ENCODE measurements at places on chromosomes 5 and 9.

- no peak for DNase-seq
These were observed 5.4 kb downstream of the PHYKPL start for GRCh38 chr5:178227138-178227659.

DNA sequence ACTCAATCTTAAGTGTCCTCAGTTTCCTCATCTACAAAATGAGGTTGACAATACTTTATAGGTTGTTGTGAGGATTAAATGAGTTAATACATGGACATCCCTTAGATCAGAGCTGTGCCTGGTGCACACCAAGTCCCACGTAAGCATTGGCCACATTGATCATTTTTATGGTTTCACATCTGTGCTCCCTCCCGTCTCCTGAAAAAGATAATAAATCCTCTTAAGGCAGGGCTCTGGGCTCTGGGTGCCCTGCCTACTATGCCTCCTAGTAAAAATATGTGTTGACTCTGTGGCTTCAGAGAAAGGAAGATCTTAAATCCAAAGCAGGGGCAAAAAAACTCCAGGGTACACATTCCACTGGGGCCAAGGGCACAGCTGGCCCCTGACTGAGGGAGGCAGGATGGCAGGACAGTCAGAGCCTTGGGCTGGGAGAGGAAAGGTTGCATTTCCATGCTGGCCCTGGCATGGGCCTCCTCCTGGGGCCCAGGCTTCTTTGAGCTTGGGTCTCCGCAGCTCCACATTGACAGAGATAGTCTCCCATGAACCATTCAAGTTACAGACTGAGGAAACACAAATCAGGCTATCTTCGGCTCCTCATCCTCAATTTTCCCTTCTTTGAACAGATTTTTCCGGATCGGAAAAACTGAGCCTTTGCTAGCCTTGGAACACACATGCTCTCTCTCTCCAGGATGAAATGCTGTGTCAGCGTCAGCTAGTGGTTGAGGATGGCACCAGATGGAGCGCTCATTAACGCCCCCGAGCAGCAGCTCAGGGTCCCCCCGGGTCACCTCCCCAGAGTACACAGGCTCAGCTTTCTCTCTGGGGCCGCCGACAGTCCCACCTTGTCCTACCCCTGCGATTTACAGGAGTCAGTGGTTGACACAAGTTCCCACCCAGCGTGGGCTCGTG is 22.4 kb upstream of the KIF12 start:
- no peak for DNase-seq

DNA sequence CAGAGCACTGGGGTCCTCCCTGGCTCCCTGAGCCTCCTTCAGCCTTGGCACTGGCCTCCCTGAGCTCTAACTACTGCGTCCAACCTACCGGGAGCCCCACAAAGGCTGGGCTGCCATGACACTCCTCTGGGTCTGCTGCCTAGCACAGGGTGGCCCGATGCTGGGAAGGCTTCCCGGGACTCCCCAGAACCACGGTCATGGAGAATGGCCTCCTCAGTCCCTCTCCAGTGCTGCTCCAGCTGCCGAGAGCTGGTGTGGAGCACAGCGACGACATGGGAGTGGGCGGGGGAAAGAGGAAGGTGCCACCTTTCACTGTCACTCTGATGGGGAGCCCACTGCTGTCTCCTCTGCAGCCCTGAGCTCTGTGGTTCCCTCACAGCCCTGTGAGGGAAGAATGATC is 61.5 kb upstream of the RNF130 start:
- no peak for DNase-seq

DNA sequence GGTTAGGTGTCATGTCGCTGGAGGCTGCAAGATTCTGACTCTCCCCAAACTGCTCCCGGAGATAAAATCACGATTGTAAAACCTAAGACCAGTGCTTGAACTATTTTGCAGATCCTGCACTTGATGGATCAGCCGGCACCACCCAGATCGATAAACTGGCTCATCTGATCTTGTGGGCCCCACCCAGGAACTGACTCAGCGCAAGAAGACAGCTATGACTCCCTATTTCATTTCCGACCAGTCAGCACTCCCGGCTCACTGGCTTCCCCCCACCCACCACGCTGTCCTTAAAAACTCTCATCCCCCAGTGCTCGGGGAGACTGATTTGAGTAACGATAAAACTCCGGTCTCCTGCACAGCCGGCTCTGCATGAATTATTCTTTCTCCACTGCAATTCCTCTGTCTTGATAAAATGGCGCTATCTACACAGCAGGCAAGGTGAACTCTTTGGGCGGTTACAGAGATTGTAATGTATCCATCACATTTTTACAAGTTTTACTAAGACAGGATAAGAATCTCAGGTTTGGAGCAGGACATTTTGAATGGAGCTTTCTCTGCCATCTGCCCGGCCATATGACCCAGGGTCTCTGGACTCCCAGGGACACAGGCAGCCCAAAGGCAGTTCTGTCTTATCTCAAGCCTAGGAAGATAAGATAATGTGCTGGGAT is 10.6 kb upstream of the PPP1R26 start:
- DNase-seq, result peak; percentile 28

DNA sequence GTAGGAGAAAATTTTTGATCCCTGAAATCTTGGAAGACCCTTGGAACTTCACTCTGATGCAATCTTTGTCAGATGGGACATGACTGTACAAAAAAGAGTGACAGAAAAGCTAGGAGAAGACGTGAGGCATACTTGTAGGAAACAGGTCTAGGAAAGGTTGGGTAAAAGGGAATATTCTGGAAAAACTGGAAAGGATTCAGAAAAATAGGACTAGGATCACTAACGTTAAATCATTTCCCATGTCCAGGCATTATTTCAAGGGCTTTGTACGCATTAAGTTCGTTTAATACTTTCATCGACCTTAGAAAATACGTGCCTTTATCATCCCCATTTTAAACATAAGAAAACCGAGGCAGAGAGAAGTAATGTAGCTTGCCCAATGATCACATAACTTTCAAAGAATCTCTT is 2.9 kb downstream of the ALDH1A1 start:
- DNase-seq, result no peak

DNA sequence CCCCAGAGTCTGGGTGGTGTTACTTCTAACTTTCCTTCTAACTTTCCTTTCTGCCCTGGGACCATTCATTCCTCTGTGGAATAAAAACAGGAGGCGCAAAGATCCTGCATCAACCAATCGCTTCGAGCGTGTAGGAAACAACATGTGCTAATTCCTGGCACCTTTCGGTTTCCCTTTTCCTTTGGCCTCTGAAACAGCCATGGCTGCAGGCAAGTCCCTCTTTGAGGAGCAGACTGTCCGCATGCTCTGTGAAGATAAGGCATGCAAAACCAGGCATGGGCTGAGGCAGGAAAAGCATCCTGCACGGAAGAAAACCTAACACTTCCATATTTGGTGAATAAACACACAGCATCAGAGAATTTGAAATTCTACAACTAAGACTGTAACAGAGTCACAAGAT is 128.3 kb downstream of the HSD17B3 start:
- no peak for DNase-seq

GRCh38 chr5:4700069-4700468 is 440.1 kb upstream of the ADAMTS16 start:
- DNase-seq, result no peak

Data from activated T-cell treated with anti-CD3 and anti-CD28 coated beads, Interleukin-2, amount 50 U/mL, for 4 hours (primary cell).